ENCODE measurements at places on chromosomes 5 and 9.

DNA sequence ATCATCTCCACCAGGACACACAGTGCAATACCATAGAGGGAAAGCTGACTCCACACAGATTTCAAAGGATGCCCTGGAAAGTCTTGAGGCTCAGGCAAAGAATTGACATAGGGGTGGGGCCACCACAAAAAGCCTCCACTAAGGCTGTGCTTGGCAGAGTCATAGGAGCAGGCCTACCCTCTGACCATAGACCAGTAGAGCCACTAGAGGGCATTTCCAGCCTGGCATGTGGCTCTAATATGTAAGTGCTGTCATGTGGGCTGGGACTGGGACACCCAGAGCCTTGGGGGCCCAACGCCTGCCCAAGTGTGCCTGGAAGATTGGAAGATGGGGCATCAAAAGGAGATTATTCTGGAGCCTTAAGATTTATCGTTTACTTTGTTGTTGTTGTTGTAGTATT, 726.0 kb downstream of the DNAH5 start:
- no peak for DNase-seq

DNA sequence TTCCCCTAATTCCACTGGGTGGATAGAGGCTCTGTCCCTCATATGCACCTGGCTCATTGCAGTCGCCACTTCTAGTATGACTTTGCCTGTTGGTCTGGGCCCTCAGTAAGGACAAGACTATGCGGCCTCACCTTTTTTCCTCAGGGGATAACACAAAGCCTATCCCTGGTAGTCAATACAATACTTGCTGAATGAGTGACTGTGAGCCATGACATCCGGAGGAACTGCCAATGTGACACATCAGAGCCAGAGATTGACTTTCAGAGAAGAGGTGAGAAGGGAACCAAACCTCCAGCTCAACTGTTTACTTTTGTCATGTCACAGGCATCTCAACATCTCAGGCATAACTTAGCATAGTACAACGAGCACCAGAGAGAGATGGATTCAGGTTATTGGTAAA, 371.3 kb downstream of the DMRT2 start:
- no peak for DNase-seq

- no peak for DNase-seq
These were observed 90.8 kb upstream of the PRRC1 start for GRCh38 chr5:127426661-127427060.

- DNase-seq = no peak
These were observed 17.4 kb upstream of the NIM1K start for GRCh38 chr5:43174586-43174985.

GRCh38 chr9:13360188-13360587, 80.7 kb upstream of the MPDZ start:
- no peak for DNase-seq

- DNase-seq = no peak
These were observed 1.4 kb downstream of the FAM53C start for GRCh38 chr5:138339464-138339863.

- DNase-seq = no peak
These were observed 19.3 kb downstream of the RASEF start for GRCh38 chr9:83043597-83043996.

DNA sequence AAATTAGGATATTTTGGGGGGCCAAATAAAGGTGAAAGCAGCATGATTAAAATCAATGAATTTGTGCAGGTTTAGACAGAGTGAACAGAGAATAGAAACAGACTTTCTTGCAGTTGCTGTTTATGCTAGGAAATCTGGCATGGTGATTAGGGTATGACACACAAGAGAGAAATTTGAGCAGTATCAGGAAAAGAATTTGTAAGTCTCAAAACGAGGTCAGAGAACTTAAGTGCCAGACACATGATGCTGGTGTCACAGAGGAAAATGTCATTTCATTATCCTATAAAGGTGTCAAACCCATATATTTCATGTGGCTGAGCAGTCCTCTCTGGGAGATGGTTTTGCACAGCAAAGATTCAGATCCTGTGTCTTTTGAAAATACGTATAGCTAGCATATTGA, 15.7 kb downstream of the LVRN start:
- DNase-seq = peak; percentile 54

DNA sequence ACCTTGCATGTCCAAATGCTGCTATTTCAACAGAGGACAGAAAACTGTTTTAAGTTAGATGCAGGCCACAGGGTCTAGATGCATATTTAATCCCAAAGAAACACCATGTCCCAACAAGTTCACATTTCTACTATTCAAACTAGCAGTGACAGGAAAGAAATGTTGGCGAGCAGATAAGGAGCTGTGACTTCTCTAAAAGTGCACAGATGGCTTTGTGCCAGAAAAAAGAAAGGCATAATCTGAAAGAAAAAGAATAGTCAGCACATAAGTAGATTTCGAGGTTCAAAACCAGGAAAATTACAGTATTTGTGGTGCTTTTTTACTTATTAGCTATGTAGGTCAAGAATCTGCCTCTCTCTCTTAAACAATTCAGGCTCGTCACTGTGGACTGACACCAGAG, 178.3 kb downstream of the DNAH5 start:
- no peak for DNase-seq

DNA sequence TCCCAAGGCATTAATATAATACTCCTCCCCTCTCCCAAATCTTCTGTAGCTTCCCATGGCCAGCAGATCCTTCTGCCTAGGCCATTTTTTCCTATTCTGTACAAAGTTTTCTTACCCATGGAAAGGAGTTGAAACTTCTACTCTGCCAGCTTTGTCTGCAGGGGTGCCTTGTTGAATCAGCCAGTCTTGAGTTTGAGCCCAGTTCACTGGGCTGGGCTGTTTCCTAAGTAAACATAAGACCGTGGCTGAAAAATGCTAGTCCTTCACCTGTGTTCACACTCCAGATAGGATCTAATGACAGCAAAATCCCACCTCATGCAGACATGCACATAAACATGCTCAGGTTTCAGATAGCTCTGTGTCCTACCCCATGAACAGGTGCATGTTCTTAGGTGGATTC, 10.4 kb downstream of the TEX48 start:
- no peak for DNase-seq

GRCh38 chr5:150751096-150751891, 7.5 kb downstream of the DCTN4 start:
- no peak for DNase-seq

DNA sequence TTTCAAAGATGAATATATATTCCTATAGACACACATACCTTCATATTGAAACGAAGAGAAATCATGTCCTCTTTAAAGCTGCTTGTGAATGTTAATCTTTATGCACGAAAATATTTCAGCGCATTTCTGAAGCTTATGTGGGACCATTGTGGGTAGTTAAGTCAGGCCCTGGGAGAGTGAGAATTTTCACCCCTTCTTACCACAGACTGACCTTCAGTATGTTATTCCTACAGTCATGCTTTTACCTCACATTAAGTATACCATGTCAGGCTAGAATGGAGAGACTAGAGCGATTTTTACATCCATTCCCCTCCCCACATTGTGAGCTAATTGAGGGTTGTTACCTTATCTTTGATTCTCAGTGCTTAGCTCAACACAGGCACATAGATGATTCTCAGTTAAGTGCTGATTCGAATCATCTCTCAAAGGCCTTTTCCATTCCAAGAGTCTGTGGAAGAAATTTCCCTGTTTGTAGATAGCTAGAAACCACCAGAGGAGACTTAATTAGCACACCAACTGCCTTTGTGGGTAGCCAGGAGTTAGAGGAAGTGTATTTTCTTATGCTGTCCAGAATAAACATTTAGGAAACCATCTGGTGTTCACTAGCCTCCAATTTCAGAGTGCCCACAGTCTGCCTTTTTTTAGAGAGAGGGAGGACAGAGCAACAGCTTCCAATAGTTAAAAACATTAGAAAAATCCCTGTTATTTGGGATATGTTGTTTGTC, 110.5 kb downstream of the MEGF10 start:
- DNase-seq = no peak

GRCh38 chr5:103645816-103646215, 83.2 kb upstream of the NUDT12 start:
- DNase-seq = no peak

DNA sequence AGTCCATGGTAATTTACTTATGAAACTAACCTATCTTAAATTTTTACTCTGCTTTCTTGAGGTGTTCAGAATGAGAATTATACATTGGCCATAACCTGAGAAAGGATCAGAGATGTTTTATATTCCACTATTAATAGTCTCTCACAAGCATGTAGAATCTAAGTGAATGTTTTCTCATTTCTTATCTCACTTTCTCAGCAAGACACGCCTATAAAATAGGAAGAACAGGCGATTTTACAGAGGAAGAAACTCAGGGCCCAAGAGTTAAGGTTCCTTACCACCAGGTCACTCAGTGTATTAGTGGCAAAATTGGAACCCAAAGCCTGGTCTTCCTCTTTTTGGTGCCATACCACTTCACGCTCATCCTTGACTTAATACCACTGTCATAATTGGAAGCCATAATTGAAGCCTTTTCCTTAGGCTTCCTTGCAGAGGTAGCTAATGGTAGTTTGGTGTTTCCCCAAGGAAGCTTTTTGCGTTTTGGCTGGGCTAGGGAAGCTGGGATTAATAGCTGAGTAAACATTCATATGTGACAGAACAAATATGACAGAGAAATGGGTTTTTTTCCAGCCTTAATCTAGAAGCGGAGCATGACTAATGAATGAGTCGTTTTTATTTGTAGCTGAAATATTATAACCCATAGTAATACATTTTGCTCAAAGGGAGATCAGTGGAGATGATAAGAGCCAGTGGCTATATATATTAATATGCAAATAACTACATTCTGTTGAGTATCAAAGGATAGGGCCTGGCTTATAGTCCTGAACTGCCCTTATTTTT, 16.9 kb downstream of the HMGXB3 start:
- DNase-seq = peak; percentile 41

DNA sequence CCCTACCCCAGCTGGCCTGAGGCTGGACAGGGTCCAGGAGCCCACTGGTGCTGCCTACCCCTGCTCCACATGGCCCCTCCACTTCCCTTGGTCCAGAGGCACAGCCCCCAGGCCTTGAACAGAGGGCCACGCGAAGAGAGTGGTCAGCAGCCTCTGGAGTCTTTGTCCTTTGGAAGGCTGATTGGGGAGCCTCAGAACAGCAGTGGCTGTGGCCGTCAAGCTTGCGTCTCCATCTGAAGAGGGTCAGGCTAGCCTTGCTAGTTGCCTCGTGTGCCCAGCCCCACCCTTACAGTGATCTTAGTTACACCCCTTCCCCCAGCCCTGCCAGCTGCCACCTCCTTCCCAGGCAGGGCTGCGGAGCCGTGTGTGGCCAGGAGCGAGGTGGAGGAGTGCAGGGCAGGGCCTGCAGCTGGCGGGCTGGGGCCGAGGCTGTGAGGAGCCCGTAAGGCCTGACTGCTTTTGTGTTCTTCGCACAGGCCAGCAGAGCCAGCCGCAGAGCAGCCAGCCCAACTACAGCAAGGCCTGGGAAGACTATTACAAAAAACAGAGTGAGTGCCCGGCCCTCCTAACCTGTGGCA, 30.1 kb upstream of the PRDM12 start:
- DNase-seq = no peak

GRCh38 chr5:136886608-136887007, 521.3 kb upstream of the TRPC7 start:
- no peak for DNase-seq

DNA sequence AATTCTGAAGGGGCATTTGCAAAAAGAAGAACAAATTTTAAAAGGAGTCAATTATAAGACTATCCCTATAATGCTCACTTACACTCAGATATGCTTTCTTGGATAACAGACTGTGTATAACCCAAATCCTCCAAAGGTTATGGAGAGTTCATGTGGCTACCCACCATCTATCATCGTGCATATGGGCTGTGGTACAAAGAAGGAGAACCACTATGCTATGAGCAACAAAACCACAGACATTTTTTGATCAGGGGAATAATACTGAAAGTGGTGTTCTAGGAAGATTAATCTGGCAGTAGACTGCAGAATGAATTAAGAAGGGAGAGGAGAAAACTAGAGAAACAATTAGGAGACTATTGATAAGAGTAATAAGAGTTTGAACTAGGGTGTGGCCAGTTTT, 16.8 kb downstream of the NR3C1 start:
- no peak for DNase-seq

- peak; percentile 41 for DNase-seq
These were observed 84.6 kb downstream of the SLC44A1 start for GRCh38 chr9:105328872-105329718.

DNA sequence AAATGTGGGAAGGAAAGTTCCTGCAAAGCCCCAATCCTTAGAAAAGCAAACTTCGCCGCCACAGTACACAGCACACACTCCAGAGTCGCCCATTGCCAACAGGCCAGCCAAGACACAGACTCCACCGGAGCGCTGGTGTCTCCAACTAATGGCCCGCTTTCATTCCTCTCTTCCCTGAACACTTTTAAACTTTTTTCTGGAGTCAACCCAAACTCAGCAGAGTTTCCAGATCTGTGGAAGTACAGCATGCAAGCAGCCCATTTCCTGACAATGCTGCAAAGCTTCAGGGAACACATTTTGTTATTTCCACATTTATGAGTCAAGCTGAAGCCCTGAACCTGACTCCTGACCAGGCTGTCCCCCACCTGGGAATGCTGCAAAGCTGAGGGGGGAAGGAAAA, 351.9 kb downstream of the NFIB start:
- no peak for DNase-seq

- DNase-seq = no peak
These were observed 1.2 kb downstream of the ABO start for GRCh38 chr9:133273819-133274218.

- DNase-seq = no peak
These were observed 364 bp upstream of the SFXN1 start for GRCh38 chr5:175478008-175478383.

DNA sequence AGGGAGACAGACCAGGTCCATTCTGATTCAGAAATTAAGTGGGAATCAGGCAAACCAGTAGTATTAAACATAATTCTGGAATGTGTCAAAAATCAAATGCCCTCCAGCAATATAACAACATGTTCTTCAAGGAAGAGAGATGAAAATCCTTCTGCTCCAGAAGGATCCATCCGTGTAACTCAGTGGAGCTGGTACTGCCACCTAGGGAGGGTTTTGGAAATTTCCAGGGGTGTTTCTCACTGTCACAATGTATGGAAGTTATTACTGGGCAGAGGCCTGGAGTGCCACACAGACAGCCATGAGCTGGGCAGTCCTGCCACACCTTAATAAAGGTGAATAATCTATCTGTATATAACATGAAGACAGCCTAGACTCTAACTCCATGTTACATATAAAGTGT, 87.5 kb downstream of the TTLL11 start:
- DNase-seq = no peak

DNA sequence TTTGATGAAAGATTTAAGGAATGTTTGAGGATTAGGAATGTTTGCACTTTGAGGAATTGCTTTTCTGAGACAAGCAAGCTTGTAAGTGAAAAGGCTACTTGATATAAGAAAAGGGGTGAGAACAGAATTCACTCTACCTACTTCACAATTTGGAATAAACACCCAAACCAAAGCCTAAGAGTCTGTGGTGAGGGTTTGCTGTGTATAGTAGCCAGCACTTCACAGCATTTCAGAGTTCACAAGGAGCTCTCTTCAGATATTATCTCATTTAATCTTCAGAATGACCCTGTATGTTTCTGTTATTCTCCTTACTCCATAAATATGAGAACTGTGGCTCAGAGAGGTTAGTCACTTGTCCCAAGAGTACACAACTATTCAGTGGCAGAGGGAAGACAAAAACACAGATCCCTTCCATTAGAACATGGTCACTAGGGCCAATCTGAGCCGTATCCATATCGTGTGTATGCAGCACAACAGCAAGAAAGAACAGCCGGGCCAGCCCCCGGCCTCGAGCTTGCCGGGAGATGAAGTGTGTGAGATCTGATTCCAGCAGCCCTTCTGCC, 92.4 kb downstream of the FRMD3 start:
- DNase-seq = no peak

Measured in stromal cell of bone marrow (primary cell).